Aorta (tissue), 5 donors: ENCODE measurements at places on chromosomes 1 and 21. TPM values are rescaled to one million over a fixed set of nuclear protein-coding genes. Genes with fewer than 3 reads are reported as not detected.

The TNFAIP8L2 gene
- 7.1 TPM for polyA plus RNA-seq

The RGS8 gene
- not detected for polyA plus RNA-seq

The CACNA1S gene
- not detected for polyA plus RNA-seq

The PLPPR5 gene
- polyA plus RNA-seq, result not detected

The MNDA gene
- polyA plus RNA-seq, result 1.8 TPM

The CYP4A11 gene
- not detected for polyA plus RNA-seq

The GPR61 gene
- not detected for polyA plus RNA-seq

The KRTAP10-5 gene
- not detected for polyA plus RNA-seq

The RGS13 gene
- 2.9 TPM for polyA plus RNA-seq
